ENCODE measurements at places on chromosomes 2 and 18. TPM values are rescaled to one million over a fixed set of nuclear protein-coding genes. Genes with fewer than 3 reads are reported as not detected.

Gene DSC2
- under 0.01 TPM for total RNA-seq

Gene CELF4
- total RNA-seq: not detected

Gene SALL3
- total RNA-seq: under 0.01 TPM

Gene CYTIP
- total RNA-seq: 5.9 TPM

Gene CABYR
- total RNA-seq: 5.9 TPM

Gene UGT1A4
- total RNA-seq: not detected

Gene QPCT
- 35.0 TPM for total RNA-seq

Gene CFC1
- total RNA-seq: not detected

Gene CCL20
- total RNA-seq: 57.5 TPM

Gene HJURP
- total RNA-seq: 43.1 TPM

Gene SKA1
- total RNA-seq: 2.8 TPM

Gene HOXD8
- total RNA-seq: 0.85 TPM

Gene FOXD4L1
- total RNA-seq: 0.19 TPM

Gene B3GNT7
- under 0.01 TPM for total RNA-seq

Gene ABHD1
- under 0.01 TPM for total RNA-seq

Gene TDRD15
- not detected for total RNA-seq

Gene PAX8
- 0.38 TPM for total RNA-seq

Gene GALR1
- total RNA-seq: not detected

Gene STK36
- total RNA-seq: 11.9 TPM

Gene PCBP1
- total RNA-seq: 60.4 TPM

Gene IL1F10
- total RNA-seq: not detected

Gene MYO7B
- total RNA-seq: under 0.01 TPM

Gene CCDC74B
- total RNA-seq: 2.3 TPM

Gene HSBP1L1
- 0.77 TPM for total RNA-seq

Gene CRYGA
- not detected for total RNA-seq

Gene ST6GAL2
- total RNA-seq: under 0.01 TPM

Gene UGT1A9
- under 0.01 TPM for total RNA-seq

Gene ANKRD30BL
- not detected for total RNA-seq

Gene SMARCAL1
- total RNA-seq: 20.9 TPM

Gene PROM2
- total RNA-seq: under 0.01 TPM

Gene CYS1
- 0.58 TPM for total RNA-seq

Gene MYO5B
- total RNA-seq: 0.28 TPM

Gene ARHGAP15
- not detected for total RNA-seq

Gene TUBA3E
- total RNA-seq: not detected

Gene ACTR3
- 358 TPM for total RNA-seq

Gene DSG1
- not detected for total RNA-seq

Gene LGALSL
- 6.2 TPM for total RNA-seq

Gene SYT4
- total RNA-seq: not detected

Gene TMEM163
- total RNA-seq: not detected

Gene ADD2
- 0.28 TPM for total RNA-seq

Gene TMEM198
- total RNA-seq: 0.96 TPM

Gene IDH1
- 107 TPM for total RNA-seq

Gene AKAIN1
- not detected for total RNA-seq

Gene COL4A3
- total RNA-seq: 11.0 TPM

Gene NPHP1
- total RNA-seq: 5.6 TPM

All from regular cardiac myocyte (primary cell).